ENCODE measurements at places on chromosomes 3 and 15. TPM values are rescaled to one million over a fixed set of nuclear protein-coding genes. Genes with fewer than 3 reads are reported as not detected.

The CHST13 gene
- total RNA-seq, result not detected

The HIGD2B gene
- 0.19 TPM for total RNA-seq

The EPHB1 gene
- not detected for total RNA-seq

The FAM81A gene
- 0.64 TPM for total RNA-seq

The AMIGO3 gene
- total RNA-seq, result not detected

The KCNAB1 gene
- total RNA-seq, result not detected

The CHRNA5 gene
- total RNA-seq, result 1.5 TPM

The CCR8 gene
- not detected for total RNA-seq

The NEK11 gene
- 1.9 TPM for total RNA-seq

The IQCF6 gene
- total RNA-seq, result not detected

The STRIT1 gene
- not detected for total RNA-seq

The SLCO3A1 gene
- 3.1 TPM for total RNA-seq

The USP4 gene
- total RNA-seq, result 68.0 TPM

The STARD5 gene
- total RNA-seq, result 11.7 TPM

The HESX1 gene
- total RNA-seq, result 1.5 TPM

The GOLGA6L24 gene
- total RNA-seq, result not detected

The SYNPR gene
- total RNA-seq, result not detected

The SLC27A2 gene
- 25.2 TPM for total RNA-seq

The ECE2 gene
- not detected for total RNA-seq

The PCOLCE2 gene
- 0.64 TPM for total RNA-seq

The NRROS gene
- total RNA-seq, result 9.2 TPM

The CELF6 gene
- 0.22 TPM for total RNA-seq

The SERPINI2 gene
- not detected for total RNA-seq

The SEMA3B gene
- 0.37 TPM for total RNA-seq

The KLF15 gene
- total RNA-seq, result 0.62 TPM

The C2CD4A gene
- 0.14 TPM for total RNA-seq

The RAP2B gene
- 8.6 TPM for total RNA-seq

The ZNF620 gene
- total RNA-seq, result 2.3 TPM

The ARL6 gene
- 3.0 TPM for total RNA-seq

The STXBP5L gene
- not detected for total RNA-seq

The CHAC1 gene
- 19.8 TPM for total RNA-seq

The IMPG2 gene
- 0.07 TPM for total RNA-seq

The GOLGA8H gene
- not detected for total RNA-seq

The NR1I2 gene
- total RNA-seq, result 0.88 TPM
